ENCODE measurements at places on chromosomes 16 and 17.

GRCh38 chr17:44952946-44953475 lies 5.4 kb upstream of the KIF18B start:
- no peak for DNase-seq

GRCh38 chr17:16495980-16496819 lies 4.2 kb upstream of the LRRC75A start:
- DNase-seq = no peak

- DNase-seq = no peak
Observed at GRCh38 chr17:73851091-73851490, 206.8 kb upstream of the SDK2 start.

DNA sequence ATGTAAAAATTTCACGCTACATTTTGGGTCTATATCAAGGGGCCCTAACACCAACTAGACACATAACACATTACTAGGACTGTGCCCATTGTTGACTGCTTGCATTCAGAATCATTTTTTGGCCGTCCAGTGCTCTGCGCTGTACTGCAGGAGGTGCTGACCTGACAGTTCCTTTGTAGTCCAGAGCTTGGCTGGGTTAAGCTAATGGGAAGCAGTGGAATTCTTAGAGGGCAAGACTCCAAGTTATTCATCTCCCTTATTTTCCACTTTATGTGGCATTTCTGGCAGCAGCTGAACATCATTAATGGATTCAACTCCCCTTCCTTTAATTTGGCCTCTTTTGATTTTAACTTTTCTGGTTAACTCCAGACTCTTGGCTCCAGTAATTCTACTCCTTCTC lies 351.7 kb downstream of the CDH8 start:
- no peak for DNase-seq

DNA sequence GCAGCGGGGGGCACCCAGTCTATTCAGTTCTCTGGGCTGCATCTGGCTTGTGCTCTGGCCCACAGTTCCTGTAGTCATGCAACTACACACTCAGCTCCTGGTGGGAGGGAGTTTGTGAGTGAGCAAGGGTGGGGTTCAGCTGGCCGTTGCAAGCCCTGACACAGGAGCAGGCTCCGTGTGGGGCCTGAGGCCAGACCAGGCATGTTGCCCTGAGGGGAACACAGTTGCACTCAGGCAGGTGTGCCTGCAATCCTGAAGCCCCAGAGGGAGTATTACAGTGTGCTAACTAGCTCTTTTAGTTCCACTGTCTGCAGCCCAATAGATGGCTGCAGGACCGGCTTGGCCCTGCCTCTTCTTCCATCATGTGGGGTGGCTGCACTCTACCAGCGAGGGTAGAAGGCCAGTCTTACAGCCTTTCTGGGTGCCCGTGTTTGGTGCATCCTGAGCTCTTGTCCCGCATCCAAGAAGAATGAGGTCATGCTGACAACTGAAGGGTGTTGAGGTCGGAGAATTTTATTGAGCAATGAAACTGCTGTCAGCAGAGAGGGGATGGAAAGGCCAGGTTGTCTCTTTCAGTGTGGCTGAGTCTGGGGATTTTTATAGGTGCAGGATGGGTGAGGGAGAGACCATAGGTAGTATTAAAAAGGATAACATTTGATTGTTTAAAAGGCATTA lies 49.9 kb upstream of the ELAC2 start:
- DNase-seq = no peak

DNA sequence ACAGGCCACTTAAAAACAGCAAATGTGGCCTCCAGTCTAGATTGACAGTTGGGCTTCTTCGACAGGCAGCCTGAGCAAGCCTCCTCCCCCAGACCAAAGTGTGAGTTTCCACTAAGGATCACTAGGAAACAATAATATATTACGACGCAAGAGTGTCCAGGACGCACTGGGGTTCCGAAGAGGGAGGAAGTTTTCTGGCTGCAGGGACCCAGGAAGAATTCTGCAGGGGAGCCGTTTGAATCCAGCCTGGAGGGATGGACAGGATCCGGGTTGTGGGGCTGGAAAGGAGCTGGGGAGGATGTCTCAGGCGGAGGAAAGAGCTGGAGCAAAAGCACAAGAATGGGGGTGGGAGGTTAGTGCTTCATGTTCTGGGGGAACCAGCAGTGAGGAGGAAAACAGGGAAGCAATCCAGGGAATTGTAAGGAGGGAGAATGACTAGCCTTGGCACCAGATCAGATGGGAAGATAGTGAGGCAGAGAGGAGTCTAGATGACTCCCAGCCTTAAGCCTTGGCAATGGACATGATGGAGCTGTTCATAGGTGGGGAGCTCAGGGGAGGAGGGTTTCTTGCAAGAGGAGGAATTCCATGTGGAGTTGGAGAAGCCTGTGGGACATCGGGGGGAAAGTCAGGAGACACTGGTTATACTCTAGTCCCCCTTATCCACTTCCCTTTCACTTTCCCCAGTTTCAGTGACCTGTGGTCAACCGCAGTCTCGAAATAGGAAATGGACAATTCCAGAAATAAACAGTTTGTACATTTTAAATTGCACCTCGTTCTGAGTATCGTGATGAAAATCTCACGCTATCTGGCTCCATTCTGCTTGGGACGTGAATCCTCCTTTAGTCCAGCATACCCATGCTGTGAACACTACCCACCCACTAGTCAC lies 26.6 kb downstream of the NGFR start:
- DNase-seq = no peak

DNA sequence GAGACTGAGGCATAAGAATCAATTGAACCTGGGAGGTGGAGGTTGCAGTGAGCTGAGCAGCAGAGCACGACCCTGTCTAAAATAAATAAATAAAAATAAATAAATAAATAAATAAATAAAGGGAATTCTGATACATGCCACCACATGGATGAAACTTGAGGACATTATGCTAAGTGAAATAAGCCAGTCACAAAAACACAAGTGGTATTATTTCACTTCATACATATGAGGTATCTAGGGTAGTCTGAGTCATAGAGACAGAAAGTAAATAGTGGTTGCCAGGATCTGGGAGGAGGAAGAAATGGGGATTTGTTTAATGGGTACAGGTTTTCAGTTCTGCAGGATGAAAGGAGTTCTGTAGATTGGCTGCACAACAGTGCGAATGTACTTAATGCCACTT lies 16.3 kb downstream of the PIPOX start:
- DNase-seq = no peak

DNA sequence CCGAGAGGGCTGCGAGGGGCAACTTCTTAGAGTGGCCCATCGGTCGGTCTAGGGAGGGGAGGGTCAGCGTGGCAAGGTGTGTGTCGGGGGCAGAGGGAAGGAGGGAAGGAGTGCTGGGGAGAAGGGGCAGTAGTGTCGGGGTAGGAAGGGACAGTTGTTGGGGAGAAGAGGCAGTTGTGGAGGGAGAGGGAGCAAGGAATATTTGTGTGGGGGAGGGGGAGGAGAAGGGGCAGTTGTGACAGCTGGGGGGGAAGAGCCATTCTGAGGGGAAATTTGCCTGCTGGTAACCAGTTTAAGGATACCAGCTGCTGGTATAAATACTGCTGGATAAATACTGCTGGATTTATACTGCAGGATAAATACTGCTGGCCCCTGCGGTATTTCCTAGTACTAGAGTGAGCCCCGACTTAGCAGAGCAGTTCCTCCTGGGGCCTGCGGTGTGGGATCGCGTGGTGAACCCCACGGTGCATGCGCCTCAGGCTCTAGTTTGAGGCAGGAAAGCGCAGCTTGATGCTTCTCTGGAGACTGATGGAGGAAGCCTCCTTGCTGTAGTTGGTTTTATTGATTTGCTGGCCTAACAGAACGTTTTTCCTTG lies 309 bp downstream of the DNAH2 start:
- no peak for DNase-seq

- no peak for DNase-seq
Observed at GRCh38 chr16:67730326-67730725, 11.2 kb upstream of the GFOD2 start.

- DNase-seq = no peak
Observed at GRCh38 chr16:75043175-75043895, 44.5 kb downstream of the ZNRF1 start.

GRCh38 chr17:64146418-64147109 lies 16.6 kb upstream of the ERN1 start:
- DNase-seq = peak; percentile 74

DNA sequence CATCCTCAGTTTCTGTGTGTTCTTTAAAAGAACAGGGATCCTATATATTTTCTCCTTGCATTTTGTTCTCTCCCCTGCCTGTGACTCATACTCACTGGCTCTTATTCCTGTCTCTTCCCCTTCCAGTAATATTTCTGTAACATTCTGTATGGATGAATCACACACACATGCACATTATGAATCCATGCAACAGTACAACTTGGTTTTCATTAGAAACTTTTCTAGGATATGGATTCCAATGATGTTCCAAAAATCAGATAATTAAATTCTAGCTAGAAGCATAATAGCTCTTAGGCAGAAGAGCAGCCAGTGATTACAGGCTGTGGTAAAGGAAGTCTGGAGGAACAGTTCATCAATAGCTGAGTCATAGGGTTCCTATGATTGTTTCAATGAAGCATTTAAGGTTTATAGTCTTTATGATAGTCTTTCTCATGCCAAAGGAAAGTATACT lies 119.6 kb upstream of the PMFBP1 start:
- peak; percentile 34 for DNase-seq

DNA sequence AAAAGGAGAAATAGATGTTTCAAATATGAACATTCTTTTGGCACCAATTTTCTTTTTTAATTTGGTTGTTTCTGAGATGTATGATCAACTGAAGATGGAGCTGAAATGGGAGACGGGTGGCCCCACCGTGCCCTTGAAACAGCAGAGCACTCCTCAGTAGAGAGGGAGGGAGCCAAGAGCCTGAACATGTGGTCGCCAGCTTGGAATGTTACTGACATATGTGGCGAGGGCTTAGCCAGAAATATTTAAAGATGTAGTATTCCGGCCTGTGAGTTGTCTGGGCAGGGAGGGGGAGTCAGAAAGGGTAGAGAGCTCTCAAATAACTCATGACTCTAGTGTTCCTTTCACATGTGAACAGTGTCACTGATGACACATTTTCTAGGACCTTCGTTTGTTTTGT lies 13.3 kb upstream of the MRC2 start:
- peak; percentile 85 for DNase-seq

DNA sequence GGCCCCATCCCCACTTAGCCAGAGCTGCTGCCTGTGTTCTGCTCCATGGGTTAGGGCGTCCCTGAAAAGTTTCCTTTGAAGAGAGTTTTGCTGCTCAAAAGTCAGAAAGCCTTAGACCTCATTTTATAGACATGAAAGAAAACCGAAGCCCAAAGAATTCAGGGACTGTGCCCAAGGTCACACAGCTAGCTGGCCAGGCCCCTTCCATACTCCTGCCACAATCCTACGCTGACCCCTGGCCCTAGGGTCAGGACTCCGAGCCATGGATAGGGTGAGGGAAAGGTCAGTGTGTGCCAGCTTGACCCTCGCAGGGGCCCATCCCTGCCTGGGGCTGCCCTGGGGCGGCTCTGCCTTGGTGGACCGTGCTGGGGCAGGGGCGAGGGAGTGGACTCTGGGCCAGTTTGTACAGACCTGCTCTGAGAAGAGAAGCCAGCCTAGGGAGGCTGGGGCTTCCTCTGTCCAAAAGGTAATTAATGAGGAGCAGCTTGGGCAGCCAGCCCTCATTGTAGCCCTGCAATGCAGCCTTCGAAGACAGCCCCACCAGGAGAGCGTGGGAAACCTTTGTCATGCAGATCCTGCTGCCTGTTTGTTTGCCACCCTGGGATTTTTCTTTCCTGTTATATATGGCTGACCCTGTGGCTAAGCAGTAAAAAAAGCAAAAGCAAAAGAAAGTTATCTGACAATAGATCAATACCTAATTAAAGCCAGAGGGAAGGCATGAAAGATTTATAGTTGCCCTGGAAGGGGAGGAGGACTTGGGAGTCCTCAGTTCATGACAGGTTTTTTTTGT lies 37.4 kb downstream of the RHBDL3 start:
- no peak for DNase-seq

DNA sequence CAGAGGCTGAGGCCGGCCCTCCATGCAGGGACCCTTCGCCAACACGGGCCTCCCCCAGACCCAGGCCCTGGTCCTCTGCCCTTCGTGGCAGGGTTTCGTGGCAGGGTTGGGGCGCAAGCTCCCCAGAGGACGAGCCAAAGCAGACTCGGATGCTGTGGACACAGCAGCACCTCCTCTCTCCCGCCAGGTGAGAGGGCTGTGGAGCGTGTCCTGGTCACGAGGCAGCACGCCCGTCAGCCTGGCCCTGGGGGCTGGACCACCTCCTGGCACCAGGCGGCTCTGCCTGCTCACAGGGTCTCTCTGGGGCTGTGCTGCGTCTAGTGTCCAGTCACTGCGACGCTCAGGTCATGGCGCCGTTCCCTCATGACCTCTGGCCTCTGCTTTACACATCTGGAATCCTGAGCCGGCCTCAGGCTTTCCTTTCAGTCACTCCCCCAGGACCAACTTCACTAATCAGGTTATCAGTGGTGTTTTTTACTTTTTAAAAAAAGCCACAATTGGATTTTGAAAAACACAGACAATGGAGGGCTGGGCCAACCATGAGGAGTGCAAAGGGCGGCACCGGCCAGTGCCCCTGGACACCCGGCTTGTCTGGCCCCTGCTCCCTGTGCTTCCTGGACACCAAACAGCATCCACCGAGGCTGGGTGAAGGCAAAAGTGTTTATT lies 5.4 kb downstream of the NDUFAF8 start:
- no peak for DNase-seq

DNA sequence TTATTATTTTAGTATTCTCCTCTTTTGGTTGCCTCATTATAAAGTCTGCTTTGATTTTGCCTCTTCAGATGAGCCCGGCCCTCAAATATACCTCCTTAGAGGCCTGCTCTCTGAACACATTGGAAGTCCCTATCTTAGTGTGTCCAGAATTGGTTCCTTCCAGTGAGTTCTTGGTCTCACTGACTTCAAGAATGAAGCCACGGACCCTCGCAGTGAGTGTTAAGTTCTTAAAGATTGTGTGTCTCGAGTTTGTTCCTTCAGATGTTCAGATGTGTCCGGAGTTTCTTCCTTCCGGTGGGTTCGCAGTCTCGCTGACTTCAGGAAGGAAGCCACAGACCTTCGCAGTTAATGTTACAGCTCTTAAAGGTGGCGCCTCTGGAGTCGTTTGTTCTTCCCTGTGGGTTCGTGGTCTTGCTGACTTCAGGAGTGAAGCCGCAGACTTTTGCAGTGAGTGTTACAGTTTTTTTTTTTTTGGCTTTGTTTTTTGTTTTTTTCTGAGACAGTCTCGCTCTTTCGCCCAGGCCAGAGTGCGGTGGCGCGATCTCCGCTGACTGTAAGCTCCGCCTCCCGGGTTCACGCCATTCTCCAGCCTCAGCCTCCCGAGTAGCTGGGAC lies 45.8 kb upstream of the NOS2 start:
- no peak for DNase-seq

DNA sequence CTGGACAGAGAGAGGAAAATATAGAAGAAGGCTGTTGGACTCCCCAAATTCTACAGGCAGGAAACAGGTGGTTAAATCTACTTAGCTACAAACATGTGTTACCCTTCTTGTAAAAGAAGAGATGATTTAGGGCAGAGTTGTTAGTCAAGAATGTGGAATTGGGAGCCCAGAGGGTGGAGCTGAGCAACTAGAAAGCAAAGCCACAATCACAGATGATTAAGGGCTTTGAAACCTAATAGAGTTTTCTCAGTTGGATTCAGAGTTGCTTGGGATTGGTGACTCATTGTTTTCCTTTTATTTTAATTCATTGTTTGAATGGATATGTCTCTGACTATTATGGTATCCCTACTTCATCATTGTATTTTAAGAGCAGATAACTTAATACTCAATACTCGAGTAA lies 6.2 kb downstream of the ACSM5 start:
- no peak for DNase-seq

- DNase-seq = no peak
Observed at GRCh38 chr17:15264542-15264941, 584 bp downstream of the PMP22 start.

- peak; percentile 54 for DNase-seq
Observed at GRCh38 chr16:13957197-13958078, 37.5 kb downstream of the ERCC4 start.

All from hindlimb muscle (tissue), 1 donor.